ENCODE measurements at places on chromosomes 13 and 19. TPM values are rescaled to one million over a fixed set of nuclear protein-coding genes. Genes with fewer than 3 reads are reported as not detected.
A peak's percentile ranks its signal among the peaks of the same experiment; 100 is the strongest.

The FXYD1 gene
- 31.8 TPM for total RNA-seq

The GAMT gene
- total RNA-seq, result 16.3 TPM

DNA sequence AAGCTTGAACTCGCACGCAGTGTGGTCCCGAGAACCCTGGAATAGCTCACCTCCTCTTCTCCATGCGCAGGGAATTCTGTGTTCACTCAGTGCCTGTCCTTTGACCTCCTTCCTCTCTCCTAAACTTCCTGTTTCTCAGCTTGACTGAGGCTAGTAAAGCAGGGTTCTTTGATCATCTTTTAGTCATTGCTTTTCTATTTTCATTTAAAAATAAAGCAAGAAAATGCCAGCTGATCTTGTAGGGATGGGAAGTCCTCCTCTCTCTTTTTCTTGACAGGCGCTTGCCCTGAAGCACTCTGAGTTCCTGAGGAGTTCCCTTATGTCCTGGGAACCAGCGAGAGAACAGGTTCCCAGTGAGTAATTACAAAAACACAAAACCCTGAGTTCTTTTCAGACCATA, 62.8 kb downstream of the ARHGEF7 start:
- DNase-seq, result no peak

GRCh38 chr13:51820016-51820597, 16.1 kb upstream of the DHRS12 start:
- DNase-seq, result no peak

DNA sequence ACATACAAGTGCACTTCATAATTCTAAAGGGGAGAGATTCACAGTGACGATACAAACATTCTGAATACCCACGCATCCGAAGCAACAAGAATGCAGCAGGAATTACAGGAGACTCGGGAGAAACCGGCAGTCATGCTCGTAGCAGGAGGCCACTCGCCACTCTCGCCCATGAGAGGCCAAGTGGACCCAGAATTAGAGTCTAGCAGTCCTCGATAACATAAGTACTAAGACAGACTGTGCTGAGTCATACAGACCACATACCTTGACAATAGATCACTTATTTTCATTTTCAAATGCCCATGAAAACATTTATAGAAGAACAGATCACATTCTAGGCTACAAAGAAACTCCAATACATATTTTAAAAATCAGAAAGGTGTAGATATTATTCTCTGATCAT, 299.1 kb upstream of the TSHZ3 start:
- DNase-seq, result no peak

DNA sequence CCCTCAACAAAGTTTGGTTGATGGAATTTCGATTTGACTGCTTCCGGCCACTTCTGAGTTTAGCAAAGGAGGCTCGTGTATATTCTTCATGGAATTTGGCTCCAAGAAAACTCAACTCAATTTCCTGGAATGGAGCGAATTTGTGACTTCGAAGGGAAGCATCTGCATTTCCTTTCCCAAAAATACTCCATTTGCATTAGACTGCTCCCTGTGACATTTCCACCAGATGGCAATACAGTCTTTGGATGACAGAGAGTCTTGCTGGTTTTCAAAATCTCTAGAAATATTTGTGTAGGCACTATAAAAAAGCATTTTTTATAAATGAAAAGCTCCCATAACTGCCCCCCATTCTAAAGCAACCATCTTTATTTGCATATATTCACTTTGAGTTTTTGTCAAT, 4.1 kb downstream of the C1QTNF9 start:
- no peak for DNase-seq

GRCh38 chr19:7973883-7974282, 30.4 kb upstream of the TIMM44 start:
- peak; percentile 66 for DNase-seq

GRCh38 chr19:1258707-1259205, 10.4 kb downstream of the MIDN start:
- DNase-seq, result no peak

DNA sequence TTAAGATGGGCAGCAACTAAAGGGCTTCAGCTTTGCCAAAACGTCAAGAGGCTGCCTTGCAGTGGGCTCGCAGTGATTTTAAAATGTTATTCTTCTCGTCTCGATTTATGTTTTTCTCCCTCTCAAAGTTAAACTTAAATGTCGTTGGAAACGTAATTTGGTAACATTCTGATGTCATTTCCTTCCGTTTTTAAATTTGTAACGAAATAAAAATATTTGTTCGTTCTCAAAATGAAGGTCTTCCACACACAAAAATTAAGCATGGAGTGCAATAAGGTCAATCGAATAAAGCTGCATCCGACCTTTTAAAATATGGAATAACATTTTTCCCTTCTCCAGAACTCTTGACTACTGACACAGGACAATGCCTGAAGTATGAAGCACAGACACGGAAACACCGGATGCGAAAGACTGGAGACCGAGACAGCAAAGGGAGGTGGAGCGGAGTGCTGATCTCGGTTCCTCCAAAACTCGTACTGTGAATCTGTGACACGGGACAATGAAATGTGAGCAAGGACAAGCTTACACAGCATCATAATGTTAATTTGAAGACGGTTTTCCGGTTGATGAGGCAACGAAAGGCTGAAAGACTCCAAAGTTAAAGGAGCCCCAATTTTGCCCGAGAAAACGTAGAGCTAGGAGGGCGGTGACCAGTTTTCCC, 850 bp downstream of the MTMR6 start:
- DNase-seq, result peak; percentile 26

DNA sequence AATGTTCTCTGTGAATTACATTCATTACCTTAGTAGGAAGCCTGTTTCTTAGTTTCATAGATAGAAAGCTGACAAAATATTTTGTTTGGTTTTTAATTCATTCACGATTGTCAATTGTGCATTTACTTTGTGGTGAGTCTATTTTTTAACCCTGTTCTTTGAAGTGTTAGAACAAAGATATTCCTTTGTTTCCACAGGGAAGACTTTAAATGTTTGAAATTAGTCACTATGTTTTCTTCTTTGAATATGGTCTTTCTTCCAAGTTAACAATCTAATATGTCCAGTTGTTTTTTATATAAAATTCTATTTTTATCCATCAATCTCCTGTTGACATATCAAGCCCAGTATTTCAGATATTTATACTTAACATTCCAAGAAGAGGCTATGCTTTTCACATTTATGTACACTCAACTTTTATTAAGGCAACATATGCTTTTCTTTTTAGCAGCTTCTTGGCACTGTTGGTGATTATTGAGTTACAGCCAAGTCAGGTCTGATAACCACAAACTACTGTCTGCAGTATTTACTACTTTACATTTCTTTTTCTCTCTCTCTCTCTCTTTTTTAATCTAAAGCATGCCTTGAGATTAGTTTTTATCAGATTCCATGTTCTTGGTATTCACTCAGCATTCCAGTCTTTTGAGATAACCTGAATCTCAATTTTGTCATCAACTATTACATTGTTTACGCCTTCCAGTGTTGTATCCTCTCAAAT, 812.8 kb upstream of the SLC10A2 start:
- DNase-seq, result no peak

DNA sequence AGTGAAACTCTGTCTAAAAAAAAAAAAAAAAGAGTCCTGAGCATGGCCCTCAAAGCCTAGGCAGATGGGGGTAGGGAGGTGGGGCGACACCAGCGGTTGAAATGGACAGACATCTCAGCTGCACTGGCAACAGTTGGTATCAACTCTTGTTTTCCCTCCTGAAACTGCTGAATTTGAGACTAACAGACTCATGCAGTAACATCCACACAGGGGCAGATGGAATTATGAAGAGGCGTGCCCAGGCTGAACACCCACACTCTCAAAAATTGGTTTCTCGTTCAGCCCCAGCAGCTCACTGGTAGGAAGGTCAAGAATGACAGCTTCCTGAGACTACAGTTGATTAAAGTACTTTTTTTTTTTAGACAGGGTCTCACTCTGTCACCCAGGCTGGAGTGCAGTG, 24.1 kb downstream of the PBX4 start:
- no peak for DNase-seq

DNA sequence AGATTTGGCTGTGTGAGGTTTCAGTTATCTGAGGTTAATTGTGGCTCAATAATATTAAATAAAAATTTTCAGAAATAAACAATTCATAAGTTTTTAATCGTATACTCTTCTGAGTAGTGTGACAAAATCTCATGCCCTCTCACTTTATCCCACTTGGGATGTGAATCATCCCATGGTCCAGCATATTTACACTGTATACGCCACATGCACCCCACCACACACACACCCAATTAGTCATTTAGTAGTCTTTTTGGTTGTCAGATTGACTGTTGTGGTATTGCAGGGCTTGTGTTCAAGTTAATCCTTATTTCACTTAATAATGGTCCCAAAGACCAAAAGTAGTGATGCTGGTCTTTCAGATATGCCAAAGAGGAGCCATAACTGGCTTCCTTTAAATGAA, 66.4 kb upstream of the PCDH9 start:
- no peak for DNase-seq

DNA sequence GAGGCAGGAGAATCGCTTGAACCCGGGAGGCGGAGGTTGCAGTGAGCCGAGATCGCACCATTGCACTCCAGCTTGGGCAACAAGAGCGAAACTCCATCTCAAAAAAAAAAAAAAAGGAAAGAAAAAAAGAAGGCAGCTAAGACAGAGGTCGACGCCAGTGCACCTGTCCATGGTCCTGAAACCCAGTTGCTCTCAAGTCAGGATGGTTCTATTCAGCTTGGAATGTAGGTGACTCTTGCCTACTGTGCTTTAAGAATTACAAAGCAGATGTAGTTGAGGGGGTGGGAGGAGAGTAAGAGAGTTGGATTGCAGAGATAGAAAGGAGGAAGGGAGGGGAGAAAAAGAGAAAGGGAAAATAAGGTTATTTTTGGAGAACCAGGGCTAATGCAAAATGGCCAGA, 18.7 kb downstream of the CACNG7 start:
- peak; percentile 86 for DNase-seq

DNA sequence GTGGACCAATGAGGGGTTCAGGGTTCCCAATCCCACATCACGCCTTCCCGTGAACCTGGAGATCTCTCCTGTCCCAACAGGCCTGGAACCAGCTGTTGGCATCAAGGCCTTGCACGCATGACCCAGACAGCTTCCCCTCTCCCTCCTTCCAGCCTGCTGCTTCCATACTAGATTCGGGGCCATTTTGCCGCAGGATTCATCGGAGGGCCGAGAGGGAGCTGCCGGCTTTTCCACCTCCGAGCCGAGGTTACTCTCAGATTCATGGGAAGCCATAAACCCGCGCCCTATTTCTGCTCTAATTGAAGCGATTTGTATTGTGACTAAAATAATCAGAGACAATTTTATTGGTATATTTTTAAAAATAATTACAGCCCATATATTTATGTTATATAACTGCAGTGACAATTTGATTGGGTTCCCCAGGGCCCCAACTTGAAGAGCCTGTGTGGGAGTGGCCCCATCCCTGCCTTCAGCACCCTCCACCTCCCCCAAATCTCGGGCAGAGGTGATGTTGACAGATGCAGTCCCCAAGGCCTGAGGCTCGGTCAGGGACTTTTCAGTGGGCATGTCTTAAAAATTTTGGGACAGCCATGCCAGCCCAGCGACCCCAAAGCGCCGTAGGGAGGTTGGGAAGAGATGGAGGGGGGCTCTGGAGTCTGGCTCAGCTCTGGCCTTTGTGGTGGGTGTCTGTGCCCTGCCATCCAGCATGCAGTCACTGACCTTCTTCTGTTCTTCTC, 30.8 kb upstream of the PEPD start:
- DNase-seq, result no peak

DNA sequence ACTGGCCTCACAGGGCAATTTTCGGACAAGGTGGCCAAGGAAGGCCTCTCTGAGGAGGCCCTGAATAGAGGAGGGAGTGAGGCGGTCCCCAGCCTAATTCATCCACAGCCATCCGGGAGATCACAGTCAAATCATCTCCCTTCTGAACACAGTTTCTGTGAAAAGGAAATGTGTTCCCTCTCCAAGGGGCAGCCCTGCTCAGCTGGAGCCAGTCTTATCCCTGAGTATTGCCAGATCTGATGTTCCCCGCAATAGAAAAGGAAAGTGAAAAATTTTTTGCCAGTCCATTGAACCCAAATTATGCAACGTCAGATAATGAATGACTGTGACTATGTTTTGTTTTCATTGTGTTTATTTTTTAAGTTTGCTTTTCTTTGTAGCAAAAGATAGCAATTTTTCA, 125.9 kb downstream of the SIPA1L3 start:
- peak; percentile 34 for DNase-seq

GRCh38 chr13:63279136-63279535, 1863.5 kb upstream of the PCDH20 start:
- DNase-seq, result no peak

DNA sequence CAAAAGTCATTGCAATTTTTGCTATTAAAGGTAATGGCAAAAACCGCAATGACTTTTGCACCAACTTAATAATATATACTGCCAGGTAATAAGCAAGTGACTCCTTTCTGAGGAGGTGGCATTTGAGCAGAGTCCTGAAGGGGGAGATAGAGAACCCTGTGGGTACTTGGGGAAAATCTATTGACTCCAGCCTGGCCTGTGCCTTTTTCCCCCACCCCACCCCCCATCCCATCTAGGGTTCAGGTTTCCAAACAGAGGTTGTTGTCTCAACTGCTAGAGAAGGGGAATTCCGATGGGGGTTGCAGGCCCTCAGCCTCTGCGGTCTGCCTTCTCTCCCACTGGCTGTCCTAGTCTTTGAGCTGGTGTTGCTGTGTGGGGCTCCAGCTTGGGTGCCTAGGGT, 11.5 kb downstream of the S1PR2 start:
- DNase-seq, result peak; percentile 35

DNA sequence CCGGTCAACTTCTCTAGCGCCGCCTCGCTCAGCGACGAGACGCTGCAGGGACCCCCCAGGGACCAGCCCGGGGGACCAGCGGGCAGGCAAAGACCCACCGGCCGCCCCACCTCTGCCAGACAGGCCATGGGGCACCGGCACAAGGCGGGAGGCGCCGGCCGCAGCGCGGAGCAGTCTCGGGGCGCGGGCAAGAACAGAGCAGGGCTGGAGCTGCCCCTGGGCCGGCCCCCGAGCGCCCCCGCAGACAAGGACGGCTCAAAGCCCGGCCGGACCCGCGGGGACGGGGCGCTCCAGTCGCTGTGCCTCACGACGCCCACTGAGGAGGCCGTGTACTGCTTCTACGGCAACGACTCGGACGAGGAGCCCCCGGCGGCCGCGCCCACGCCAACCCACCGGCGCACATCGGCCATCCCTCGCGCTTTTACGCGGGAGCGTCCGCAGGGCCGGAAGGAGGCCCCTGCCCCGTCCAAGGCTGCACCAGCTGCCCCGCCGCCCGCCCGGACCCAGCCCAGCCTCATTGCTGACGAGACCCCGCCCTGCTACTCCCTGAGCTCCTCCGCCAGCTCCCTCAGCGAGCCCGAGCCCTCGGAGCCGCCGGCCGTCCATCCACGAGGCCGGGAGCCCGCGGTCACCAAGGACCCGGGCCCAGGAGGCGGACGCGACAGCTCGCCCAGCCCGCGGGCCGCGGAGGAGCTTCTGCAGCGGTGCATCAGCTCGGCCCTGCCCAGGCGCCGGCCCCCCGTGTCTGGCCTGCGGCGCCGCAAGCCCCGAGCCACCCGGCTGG, 11.3 kb downstream of the C19orf25 start:
- DNase-seq, result no peak

DNA sequence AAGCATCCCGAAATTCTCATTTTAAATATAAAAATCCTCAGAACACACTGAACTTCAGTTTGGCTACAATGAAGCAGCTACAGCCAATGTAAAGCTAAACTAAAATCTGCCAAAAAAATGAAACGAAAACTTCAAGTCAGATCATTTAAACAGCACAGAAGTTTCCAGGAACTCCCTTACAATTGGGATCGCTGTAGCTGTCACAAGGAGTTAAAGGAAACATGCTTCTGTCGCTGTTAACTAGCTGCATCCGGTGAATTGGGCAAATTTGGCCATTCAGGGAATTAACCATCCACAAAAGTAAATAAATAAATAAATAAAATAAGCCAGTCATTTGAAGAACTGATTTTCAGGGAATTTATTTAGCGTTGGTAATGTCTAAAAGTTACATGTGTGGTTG, 77.0 kb upstream of the PEG3 start:
- no peak for DNase-seq

- DNase-seq, result no peak
Measured at GRCh38 chr13:60201286-60201685, 37.6 kb upstream of the DIAPH3 start.
